ENCODE measurements at places on chromosomes 13 and 19.

- DNase-seq = no peak
Observed at GRCh38 chr19:13461536-13461935, 44.7 kb downstream of the CACNA1A start.

GRCh38 chr19:46932346-46932745 lies 71.5 kb downstream of the ARHGAP35 start:
- DNase-seq = no peak

DNA sequence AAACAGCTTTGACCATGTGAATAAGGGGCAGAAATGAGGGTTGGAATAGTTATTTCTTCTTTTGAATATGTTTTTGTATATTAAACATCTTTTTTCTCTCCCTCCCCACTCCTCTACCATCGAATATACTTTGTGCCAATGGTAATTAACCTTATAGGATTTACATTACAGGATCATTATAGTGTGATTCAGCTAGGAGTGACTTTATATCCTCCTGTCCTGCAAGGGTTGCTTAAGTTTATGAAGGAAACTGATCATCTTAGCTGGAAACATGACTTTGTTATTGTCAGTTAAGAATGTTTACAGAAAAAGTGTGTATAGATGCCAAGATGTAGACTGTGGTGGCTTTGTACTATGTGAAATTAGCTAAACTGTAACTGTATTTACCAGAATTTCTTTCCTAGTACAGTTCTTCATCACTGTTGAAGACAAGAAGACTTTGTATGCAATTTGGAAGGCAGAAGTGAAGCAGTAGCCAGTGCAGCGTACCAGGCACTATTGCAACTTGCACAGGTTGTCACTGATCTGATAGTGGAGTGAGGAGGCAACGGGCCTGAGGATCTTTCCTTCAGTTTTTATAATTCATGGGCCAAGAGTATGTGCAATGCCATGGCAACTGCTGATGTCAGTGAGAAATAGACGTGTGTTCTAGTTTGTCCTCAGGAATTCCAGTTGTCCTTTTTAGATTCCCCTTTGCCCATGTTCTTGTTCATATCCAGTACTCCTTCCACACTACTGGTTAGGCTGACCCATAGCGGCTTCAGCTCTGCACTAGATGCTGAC lies 8.2 kb upstream of the PAN3 start:
- DNase-seq = no peak

DNA sequence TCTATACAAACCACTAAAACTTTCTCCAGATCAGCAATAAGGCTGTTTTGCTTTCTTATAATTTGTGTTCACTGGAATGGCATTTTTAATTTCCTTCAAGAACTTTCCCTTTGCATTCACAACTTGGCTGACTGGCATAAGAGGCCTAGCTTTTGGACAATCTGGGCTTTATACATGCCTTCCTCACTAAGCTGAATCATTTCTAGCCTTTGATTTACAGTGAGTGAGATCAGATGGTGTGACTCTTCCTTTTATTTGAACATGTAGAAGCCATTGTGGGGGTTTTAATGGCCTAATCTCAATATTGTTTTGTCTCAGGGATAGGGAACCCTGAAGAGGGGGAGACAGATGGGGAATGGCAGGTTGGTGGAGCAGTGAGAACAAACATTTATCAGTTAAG lies 82.7 kb downstream of the FOXO1 start:
- no peak for DNase-seq

- DNase-seq = no peak
Observed at GRCh38 chr19:29287061-29287460, 74.1 kb upstream of the UQCRFS1 start.

DNA sequence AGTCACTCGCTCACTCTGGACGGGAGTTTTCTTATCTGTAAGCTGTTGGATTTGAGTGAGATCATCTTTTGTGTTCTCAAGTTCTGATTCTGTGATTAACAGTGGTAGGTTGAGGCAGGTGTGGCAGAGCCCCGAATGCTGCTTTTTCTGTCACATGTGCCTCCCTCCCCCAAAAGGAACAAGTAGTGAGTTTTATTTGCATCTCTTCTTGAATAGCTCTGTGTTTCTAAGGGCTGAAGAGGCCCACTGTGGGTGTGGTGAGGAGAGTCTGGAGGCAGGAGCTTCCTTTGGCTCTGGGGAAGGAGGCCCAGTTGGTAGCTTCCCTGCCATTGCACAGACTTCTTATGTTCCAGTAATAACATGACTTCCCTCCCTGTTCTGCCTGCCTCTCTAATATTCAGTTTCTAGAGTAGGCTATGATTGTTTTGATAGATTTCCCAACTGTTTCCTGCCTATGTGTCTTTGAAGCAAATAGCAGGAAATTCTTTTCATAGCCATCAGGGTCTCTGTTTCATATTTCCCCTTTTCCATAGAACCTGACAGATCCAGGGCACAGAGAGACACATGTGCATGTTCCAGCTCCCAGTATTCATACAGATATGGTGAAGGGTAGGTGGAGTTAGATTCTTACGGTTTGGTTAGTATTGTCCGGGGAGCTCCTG lies 23.9 kb upstream of the CXCL17 start:
- no peak for DNase-seq

DNA sequence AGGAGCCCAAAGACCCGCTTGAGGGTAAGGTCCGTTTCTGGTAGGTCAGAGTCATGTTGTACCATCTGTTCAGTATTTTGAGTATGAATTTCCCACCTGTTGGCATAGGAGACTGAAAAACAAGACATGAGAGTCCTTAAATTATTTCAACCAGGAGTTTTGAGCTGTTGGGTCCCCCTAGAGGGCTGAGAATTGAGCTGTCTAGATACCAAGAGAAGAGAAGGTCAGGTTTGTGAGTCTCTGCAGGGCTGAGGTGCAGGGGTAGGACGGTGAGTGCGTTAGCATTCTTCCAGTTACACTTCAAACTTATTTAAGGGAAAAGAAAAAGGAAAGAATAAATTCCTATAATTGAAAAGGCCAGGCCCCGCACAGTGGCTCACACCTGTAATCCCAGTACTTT lies 5.0 kb downstream of the CBLC start:
- no peak for DNase-seq

DNA sequence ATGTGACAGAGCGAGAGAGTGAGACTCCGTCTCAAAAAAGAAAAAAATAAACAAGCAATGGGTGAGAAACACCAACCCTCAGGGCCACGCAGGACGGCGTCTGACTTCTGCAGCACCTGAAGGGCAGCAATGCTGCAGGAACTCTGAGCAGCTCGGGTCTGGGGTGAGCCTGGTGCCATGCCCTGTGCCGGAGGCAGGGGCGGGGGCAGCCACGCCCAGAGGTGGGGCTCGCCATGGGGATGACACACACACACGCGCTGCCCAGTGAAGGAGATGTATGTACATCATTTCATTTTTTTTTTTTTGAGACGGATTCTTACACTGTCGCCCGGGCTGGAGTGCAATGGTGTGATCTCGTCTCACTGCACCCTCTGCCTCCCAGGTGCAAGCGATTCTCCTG lies 24.3 kb downstream of the GPX4 start:
- DNase-seq = no peak

- no peak for DNase-seq
Observed at GRCh38 chr13:39494006-39494405, 109.0 kb downstream of the LHFPL6 start.

- no peak for DNase-seq
Observed at GRCh38 chr13:66665991-66666390, 564.1 kb downstream of the PCDH9 start.

GRCh38 chr19:41872775-41873647 lies 4.1 kb upstream of the CD79A start:
- peak; percentile 60 for DNase-seq

- DNase-seq = no peak
Observed at GRCh38 chr13:73480779-73481559, 422.2 kb downstream of the KLF5 start.

GRCh38 chr19:17086120-17086519 lies 10.5 kb downstream of the MYO9B start:
- no peak for DNase-seq

- DNase-seq = no peak
Observed at GRCh38 chr19:1452802-1453524, 3.0 kb downstream of the APC2 start.

GRCh38 chr13:105410602-105411001 lies 1124.9 kb downstream of the EFNB2 start:
- DNase-seq = no peak

DNA sequence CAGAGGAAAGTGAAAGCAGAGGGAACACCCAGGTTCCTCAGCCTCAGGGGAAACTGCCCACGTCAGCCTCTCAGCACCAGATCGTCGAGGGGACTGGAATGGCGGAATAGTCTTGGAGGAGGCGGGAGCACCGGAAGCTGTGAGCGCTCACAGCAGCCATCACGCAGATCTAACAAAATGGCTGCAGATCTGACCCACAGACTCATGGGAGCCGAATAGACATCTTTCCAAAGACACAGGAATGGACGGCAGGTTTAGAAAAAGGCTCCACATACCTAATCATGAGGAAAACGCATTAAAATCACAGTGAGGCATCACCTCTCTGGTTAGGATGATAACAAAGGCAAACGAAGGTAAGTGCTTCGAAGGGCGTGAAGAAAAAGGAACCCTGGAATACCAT lies 11.8 kb upstream of the LILRA2 start:
- no peak for DNase-seq

DNA sequence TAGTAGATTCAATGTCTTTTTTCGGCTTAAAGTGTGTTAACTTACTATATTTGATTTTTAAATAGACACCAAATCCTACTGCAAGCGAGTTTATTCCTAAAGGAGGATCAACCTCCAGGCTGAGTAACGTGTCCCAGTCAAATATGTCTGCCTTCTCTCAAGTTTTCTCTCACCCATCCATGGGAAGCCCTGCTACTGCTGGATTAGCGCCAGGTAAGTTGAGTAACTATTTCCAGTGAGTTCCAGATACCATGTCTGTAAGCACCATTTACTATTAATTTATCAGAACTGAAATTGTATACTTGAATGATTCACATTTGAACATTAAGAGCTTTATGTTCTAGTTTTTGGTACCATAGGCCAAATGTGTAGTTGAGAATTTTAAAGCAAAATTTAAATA lies 81.8 kb downstream of the PAN3 start:
- no peak for DNase-seq

- DNase-seq = peak; percentile 21
Observed at GRCh38 chr13:24203811-24204210, 43.3 kb downstream of the SPATA13 start.

All from T-cell (primary cell).